Left lung (tissue), 14 donors: ENCODE measurements at places on chromosomes 2 and 18. TPM values are rescaled to one million over a fixed set of nuclear protein-coding genes. Genes with fewer than 3 reads are reported as not detected.

Gene GATA6
- 61.3 TPM for polyA plus RNA-seq

Gene LIMS2
- 35.1 TPM for polyA plus RNA-seq

- no peak for DNase-seq
Measured at GRCh38 chr18:22499421-22499820, 81.7 kb upstream of the CTAGE1 start.

- DNase-seq, result no peak
Measured at GRCh38 chr2:72211777-72212485, 64.3 kb upstream of the CYP26B1 start.

DNA sequence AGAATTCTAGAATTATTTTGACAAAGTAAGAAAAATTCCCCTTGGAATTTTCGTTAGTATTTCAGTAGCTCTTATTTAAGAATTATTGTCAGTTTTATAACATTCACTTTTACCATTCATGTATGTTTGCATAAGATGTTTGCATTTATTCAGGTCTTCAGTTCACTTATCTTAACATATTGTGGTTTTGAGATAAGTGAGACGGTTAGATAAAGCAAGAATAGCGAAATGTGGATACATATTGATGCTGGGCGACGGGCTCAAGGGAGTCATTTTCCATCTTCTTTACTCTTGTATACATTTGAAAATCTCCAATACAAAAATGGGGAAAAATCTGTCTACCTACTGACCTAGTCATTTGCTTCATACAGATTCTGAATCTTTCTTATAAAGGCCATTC lies 156.7 kb upstream of the HDAC4 start:
- DNase-seq, result no peak

DNA sequence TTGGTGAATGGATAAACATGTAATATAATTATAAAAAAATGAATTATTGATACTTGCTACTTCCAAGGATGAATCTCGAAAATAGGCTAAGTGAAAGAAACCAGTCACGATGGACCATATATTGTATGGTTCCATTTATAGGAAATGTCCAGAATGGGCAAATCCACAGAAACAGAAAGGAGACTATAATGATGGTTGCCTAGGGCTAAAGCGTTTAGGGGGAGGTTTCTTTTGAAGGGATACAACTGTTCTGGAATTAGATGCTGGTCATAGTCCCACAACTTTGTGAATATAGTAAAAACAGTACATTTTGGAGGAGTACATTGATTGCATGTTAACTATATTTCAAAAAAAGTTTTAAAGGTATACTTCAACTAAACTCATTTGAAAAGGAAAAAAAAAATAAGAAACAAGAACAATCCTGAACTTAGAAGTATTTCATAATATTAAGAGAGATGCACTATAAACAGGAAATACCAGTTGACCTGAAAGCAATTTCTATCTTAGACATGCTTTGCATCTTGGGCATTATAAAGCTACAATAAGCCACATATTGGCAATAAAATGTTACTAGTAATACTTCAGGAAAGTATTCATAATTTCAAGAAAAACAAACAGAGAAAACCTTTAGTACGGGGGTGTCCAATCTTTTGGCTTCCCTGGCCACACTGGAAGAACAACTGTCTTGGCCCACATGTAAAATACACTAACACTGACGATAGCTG lies 130.0 kb downstream of the C2orf74 start:
- DNase-seq, result no peak

DNA sequence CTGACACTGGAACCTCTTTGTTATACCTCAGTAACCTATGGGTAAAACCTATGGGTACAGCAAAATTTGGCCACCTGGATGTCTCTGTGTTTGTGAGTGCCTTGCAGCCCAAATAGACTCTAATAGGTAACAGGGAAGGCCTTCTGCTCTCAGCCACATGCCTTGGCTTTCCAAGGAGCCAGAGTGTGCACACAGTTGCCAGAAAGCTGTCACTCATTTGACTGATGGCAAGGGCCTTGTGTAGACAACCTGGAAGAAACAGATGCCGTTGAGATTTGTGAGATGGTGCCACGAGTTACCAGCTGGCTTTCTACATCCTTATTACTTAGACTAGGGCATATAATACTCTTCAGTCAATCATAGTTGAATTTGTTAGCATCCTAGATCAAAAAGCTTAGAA lies 90.1 kb upstream of the RAB12 start:
- DNase-seq, result no peak

GRCh38 chr18:10562773-10563160 lies 36.9 kb downstream of the NAPG start:
- no peak for DNase-seq

GRCh38 chr2:40844353-40845277 lies 392.7 kb upstream of the SLC8A1 start:
- no peak for DNase-seq
